ENCODE measurements at places on chromosomes 4 and X.

- DNase-seq = no peak
These were observed 146.7 kb downstream of the SH3KBP1 start for GRCh38 chrX:19740744-19741143.

- DNase-seq = no peak
These were observed 58.0 kb upstream of the TMEM33 start for GRCh38 chr4:41877020-41877796.

GRCh38 chr4:42824278-42824977 is 68.1 kb upstream of the GRXCR1 start:
- no peak for DNase-seq

GRCh38 chr4:81724925-81725329 is 253.2 kb upstream of the RASGEF1B start:
- no peak for DNase-seq

- DNase-seq = peak; percentile 95
These were observed 327.3 kb downstream of the MAPK10 start for GRCh38 chr4:86032476-86033022.

DNA sequence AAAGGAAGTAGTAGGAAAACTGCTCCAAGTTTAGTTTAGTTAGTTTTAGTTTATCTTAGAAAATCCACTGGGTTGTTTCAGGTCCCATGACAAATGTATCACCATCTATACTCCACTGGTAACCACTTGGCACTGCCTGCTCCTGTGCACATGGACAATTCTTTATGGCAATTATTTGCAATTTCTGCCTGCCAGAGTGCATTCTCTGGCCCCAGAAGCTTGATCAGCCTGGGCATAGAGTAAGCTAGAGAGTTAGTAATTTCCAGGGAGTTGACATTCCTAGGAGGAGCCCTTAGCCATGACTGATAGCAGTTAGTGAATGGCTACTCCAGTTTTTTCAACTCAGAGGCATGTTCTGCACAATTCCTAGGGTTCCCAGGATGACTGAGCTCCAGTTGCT is 203.2 kb upstream of the FGF13 start:
- DNase-seq = no peak
